ENCODE measurements at places on chromosomes 13 and 19.
A peak's percentile ranks its signal among the peaks of the same experiment; 100 is the strongest.

DNA sequence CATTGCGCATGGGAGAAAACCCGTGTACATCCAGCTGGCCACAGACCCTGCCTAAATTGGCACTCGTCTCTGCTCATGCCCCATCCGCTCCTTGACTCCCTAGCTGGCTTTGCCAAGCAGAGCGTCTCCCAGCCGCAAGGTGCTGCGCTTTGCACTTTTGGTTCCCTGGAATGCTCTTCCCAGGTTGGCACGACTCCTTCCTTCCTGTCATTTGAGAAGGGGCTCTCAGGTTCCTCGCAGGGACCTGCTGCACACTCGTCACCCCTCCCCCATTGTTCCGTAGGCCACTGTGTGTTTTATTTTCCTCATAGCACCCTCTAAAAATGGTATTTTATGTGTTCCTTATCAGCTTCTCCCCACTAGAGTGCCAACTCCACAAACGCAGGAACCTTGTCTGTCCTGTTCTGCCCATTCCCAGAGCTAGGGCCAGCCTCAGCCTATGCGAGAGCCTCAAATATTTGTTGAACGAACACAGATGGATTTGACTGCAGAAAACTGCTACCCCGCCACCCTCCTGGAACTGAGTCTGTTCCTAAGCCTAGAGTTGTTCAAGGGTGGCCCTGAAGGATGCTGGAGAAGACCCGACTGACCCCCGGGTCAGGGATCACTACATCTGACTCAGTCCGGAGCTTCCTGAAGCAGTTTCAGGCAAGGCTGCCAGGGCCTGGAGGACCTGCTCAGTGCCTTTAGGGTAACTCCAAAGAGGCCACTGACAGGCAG, 8.4 kb upstream of the CEBPA start:
- no peak for DNase-seq

DNA sequence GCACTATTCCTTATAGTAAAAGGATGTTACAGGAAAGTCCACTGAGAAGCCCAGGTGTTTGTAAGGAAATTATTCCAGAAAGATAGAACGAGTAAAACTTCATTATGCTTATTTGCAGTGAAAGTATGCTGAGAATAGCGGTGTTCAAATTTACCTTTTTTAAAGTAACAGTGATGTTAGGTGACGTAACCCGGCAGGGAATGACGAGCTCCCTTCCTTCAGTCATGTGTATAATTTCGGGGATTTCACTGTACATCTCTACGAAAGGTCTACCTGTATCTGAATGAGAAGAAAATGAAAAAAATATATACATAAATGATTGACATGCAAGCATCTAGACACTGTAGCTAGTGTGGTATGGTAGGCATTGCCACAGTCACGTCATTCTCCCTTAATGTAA, 56.9 kb downstream of the FLT1 start:
- no peak for DNase-seq

DNA sequence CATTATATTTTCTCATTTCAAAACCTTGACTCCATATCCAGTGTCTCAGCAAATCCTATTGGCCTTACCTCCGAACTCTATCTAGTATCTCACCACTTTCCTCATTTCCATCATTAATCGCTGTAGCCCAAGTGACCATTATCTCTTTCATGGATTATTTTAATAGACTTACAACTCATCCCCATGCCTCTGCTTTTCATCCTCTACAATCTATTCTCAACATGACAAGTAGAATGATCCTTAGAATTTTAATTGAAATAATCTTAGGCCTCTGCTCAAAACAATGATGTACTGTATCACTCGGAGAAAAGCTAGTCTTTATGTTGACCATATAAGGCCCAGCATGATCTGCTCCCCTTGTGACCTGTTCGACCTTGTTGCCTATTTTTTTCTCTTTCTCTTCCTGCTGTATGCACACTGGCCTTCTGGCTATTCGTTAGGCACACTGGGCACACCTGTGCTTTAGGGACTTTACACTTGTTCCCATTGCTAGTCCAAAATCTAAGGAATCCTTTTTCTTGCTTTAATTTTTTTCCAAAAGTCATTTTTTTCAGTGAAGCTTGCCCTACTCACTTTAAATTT, 21.4 kb downstream of the DNAJC15 start:
- no peak for DNase-seq

DNA sequence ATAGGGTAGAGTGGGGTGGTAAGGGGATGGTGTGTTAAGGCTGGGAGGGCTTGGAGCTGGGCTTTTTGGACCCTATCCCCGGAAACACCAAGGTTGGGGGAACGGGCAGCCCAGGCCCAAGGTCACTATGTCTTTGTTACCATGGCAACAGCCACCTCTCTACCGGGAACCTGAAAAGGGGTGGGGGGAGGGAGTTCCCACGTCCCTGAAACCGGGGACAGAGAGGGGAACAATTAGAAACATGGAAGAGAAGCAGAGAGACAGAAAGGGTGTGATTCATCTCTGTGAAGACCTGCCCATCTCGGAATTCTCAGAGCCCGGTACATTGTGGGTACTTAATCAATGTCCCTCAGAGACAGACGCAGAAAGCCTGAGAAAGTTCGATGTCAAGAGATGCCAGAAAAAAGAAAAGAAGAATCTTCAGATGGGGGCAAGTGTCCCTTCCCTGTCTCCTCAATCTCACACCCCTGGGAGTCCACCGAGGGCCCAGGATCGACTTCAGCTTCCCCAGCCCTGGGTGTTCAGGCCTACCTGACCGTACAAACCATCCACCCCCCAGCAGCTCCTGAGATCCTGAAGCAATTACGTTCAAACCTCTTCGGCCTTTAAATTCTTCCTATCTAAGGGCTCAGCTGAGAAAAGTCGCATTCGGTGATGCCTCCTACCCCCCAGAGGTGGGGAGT, 6.8 kb upstream of the LRFN1 start:
- DNase-seq, result no peak

DNA sequence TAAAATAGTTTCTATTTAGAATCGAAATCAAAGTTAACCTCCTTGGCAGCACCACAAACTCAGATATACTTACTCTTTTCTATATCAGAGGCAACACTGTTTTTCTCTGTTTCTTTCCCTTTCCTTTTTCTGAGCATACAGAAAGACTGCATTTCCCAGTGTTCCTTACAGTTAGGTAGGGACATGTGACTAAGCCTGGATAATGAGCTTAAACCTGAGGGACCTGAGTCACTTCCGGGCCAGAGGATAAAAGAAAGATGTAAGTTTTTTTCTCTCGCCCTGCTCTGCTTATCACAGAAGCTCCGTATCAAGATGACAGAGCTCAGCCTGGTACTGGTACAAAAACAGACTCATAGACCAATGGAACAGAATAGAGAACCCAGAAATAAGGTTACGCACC, 531.9 kb downstream of the KLF12 start:
- peak; percentile 2 for DNase-seq

- no peak for DNase-seq
Measured at GRCh38 chr13:59621773-59622172, 542.0 kb downstream of the DIAPH3 start.

- DNase-seq, result no peak
Measured at GRCh38 chr13:37364007-37364406, 234.6 kb downstream of the POSTN start.

DNA sequence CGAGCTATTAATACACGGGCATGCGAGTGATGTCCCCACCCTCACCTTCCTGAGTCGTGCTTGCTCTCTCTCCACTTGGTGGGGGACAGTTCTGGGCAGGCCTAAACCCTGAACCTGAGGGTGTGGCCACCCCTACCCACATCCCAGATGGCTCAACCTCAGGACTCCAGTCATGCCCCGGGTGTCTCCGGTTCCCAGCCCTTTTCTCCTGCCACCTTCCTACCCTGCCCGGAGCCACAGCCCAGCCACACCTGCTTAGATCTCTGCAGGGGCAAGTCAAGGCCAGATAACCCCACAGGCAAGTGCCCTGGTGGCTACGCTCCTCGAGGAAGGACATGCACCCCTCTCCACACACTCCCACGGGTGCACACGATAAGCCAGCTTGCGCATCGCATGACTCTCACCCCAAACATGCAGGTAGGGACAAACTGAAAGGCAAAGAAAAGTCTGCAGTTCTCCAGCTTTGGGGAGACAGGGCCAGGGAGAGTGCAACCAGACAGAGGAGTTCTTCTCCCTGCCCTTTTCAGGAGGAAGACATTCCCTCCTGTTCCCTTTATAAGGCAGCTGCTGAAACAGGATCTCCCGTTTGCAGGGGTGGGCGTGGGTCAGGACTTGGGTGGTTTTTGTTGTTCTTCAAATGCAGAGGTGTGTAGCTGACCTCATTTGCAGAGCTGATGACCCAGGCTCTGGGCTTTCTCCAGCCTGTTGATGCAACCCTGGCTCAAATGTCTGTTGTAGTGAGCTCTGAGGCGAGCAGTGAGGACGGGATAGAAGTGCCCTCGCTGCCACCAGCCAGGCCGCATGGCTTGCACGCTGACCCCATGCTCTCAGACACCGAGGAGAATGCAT, 88.6 kb downstream of the DPF1 start:
- DNase-seq, result peak; percentile 5

DNA sequence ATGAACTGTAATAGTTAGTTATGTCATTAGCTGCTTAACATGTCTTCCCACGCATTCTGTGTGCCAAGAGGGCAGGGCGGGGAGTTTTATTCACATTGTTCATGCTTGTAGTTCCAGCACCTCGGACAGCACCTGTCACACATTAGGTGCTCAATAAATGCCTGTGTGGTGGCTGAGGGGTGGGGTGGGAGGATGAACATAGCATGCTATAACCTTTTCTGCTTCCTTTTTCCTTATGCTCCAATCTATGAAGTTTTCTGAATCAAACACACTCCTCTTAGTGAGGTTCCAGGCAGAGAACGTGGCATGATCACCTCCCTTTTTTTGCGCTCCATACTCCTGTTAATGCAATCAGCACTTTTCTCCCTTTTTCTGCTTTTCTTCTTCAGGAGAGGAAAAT, 15.8 kb upstream of the PTPRS start:
- DNase-seq, result peak; percentile 33

DNA sequence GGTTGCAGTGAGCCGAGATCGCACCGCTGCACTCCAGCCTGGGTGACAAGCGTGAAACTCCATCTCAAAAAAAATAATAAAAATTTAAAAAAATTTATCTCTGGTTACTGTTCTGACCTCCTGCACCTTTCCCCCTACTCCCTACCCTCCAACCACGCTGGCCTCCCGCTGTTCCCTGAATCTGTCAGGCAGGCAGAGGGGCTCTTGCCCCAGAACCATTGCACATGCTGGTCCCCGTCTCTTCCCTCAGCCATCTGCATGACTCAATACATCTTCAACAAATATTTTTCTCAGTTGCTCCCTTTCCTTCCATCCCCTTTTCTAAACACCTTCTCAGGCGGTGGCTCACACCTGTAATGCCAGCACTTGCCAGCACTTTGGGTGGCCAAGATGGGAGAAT, 1.1 kb upstream of the FAM187B start:
- DNase-seq, result no peak

DNA sequence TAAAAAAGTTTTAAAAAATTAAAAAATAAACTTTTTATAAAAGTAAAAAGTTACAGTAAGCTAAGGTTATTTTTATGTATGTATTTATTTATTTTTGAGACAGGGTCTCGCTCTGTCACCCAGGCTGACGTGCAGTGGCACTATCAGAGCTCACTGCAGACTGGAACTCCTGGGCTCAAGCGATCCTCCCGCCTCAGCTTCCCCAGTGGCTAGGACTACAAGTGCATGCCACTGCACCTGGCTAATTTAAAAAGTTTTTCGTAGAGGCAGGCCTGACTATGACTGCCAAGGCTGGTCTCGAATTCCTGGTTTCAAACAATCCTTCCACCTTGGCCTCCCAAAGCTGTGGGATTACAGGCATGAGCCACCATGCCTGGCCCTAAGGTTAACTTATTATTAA, 64.1 kb downstream of the CDADC1 start:
- DNase-seq, result no peak

GRCh38 chr19:4081441-4082129, 14.9 kb upstream of the ZBTB7A start:
- no peak for DNase-seq

DNA sequence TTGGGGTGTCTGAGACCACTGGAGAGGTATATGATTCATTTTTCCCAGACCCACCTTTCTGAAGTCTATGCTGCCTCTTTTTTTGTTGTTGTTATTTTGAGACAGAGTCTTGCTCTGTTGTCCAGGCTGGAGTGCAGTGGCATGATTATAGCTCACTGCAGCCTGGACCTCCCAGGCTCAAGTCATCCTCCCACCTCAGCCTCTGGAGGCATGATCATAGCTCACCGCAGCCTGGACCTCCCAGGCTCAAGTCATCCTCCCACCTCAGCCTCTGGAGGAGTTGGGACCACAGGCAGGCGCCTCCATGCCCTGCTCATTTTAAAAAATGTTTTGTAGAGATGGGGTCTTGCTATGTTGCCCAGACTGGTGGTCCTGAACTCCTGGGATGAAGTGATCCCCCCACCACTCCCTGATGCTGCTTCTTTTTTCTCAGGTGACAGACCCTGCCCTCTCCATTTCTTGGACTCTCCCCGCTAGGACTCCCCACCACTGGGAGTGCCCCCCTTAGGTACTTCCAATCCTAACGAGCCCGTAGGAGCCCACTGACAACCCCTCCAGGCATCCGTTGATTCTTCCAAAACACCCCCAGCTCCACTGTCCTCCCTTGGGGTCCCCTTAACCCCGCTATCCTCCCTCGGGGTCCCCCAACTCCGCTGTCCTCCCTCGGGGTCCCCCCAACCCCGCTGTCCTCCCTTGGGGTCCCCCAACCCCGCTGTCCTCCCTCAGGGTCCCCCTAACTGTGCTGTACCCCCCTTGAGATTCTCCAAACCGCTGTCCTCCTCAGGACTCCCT, 45.4 kb downstream of the ARHGEF18 start:
- peak; percentile 16 for DNase-seq

GRCh38 chr13:28849441-28849840, 29.3 kb downstream of the MTUS2 start:
- DNase-seq, result no peak

GRCh38 chr19:7638802-7639465, 2.0 kb downstream of the STXBP2 start:
- no peak for DNase-seq
